Stimulated activated CD4-positive, alpha-beta T cell treated with anti-CD3 and anti-CD28 coated beads, TNF-alpha, amount 100 ng/mL, for 24 hours (primary cell): ENCODE measurements at places on chromosomes 3 and 15.

DNA sequence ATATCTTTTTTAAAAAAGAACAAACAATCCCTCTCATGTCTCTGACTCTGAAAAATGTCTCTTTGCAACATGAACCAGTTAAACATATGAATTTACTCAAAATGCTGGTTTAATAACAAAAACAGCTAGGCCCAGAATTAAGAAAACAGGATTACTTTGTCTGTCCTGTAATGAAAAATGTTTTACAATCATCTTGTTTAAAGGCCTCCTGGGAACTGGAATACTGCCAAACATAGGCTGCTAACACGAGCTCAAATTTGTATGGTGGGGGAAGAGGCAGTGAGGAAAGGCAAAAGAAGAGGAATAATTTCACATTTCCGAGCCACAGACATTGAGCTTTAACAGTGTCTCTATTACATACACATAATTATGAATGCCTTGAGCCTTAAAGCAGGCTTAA lies 61.7 kb upstream of the PPIB start:
- DNase-seq = no peak

DNA sequence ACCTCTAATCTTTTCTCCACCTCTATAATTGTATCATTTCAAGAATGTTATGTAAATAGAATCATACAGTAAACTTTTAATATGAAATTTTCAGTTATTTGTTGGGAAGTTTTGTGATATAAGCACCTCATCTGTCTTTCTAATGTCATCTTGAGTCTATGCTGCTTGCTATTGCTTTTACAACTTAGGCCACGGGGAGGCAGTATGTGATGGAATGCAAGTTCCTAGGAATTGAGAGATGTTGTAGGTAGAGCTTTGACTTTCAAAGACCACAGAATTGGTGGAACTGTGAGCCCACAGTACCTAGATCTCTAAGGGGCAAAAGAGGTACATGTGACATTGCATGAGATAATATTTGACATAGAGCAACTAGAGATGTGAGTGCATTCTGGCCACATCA lies 328.3 kb downstream of the MFSD1 start:
- DNase-seq = no peak

DNA sequence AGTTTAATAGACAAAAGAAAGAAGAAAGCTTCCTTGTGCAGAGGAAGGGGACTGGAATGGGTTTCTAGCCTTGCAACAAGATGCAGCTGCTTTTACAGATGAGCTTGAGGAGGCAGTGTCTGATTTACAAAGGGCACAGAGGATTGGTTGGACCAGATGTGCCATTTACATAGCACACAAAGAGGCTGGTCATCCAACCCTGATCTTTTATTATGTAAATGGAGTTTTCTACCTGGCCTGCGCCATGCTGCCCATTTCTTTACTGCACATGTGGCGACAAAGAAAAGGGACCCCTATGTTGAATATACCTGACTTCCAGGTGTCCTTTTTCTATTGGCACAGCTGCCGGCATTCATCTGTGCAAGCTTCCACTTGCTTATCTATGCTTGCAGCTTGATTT lies 409.4 kb upstream of the FRG2C start:
- no peak for DNase-seq

GRCh38 chr3:27219127-27219845 lies 149.9 kb downstream of the NEK10 start:
- DNase-seq = no peak

DNA sequence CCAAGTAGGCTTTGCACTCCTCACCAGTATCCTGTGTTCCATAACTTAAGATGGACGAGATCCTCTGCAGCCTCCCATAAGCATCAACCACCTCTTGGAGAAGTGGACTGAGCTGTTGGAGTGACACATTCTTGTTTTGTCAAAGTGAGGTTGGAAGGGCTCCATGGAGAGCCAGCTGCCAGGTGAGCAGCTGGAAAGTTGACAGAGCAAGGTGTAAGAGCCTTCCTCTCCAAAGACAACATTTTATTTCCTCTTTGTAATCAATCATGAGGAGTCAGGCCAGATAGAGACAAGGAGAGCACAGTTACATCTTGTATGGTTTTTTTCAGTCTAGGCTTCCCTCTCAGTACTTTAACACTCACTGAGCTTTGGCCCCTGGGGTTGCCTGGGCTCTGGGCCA lies 5.1 kb downstream of the ABI3BP start:
- no peak for DNase-seq

- no peak for DNase-seq
Observed at GRCh38 chr15:50119063-50120040, at the start of gene ATP8B4. Gene ATP8B4, minus strand, starts transcription at chr15:50119233. Its CDS starts 12,267 bp downstream, at chr15:50106966.

- no peak for DNase-seq
Observed at GRCh38 chr15:74817370-74817737, 4.7 kb downstream of the LMAN1L start.

DNA sequence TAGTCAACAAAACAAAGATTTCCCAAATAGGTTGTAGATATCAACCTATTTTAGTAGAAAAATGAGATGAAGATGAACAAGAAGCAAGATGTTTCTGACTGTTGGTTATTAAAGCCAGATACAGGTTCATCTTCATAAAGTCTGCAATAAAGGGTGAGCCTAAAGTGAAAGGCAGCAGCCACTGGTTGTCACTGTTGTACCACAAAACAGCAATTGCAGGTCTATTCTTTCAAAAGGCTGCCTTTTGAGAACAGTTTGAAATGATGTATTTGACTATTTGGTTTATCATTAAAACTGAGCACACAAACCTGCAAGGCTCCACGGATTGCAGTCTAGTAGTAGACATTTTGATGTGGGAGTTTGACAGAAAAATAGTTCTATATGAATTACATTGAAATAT lies 543.4 kb downstream of the GBE1 start:
- no peak for DNase-seq

DNA sequence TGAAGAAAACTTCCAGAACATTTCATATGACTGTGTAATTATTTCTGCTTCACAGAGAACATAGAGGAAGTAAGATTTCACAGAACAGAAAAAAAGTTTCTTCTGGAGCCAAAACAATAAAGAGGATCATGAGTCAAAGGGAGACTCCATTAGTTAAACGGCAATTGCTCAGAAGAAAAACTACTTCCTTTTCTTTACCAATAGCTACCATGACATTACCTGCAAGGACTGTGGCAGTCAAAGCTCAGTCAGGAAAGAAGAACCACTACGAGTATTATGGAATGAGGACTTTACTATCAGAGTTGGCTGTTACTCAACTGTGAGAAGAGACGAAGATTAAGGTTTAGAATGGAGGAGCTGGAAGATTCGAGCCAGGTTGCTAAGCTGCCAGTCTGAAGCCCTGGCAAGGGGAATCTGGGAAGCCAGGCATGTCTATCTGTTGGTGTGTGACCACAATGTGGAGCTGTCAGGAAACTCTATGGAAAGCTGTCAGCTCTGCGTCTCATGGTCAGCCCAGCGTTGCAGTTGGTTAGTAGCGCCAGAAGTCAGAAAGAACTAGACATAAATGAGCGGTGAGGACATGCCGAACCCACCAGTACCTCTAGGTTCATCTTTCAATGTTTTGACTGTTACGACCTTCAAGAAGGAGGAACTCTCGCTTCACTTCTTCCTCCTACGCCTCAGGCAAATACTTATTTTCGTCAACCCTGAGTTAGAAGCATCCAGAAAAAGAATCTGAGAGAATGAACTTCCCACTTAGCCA lies 604.3 kb downstream of the FGF12 start:
- no peak for DNase-seq

DNA sequence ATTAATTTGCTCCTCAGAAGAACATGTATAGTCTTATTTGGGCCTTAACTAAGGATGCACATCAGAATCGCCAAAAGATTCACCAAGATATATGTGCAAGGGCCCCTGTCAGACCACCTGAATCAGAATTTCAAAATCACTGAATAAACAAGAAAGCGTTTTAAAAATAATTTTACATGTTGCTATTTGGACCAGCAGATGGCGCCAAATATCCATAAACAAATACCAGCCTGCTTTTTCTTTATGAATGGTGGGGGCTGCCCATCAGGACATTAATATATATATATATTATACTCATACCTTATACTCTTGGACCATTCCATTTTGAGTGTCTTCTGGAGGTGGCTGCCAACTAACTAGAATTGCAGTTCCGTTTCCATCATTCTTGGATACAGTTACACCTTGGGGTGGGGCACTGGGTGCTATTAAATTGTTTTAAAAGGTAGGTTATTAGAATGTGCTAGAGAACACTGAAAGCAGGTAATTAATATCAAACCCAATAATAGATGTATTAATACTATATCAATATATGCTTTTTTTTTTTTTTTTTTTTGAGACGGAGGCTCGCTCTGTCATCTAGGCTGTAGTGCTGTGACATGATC lies 1108.3 kb downstream of the ROBO1 start:
- no peak for DNase-seq

DNA sequence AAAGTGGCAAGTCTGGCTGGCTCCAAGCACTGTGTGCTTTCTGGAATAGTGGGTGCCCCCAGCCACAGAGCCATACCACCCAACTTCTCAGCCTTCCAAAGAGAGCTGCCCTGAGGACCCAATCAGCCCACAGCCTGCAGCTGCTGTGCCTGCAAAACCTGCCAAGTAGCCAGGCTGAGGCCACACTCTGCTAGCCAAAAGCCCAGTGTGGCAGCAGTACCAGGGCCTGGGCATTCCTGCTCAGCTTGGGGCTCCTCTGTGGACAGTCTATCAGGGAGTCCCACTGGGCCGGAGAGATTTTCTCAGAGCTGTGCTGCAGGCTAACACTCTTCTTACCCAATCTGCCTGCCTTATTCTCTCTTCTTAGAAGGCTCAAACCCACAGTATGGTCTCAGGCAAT lies 136.5 kb downstream of the TPRA1 start:
- DNase-seq = no peak

DNA sequence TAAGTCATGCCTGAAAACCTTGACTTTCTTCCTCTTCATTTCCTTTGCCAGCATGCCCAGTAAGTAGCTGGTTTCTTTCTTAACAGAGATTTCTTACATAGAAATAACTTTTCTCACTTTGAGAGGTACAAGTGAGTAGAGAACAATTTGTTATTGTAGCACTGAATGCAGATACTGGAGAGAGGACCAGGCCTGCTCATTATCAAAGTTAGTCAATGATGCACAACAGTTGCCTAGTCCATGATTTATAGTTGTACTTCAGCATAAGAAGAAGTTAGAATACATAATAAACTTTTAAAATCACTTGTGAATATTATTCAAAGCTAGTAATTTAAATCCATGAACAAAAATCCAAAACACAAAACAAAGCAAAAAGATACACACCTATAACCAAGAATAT lies 213.0 kb downstream of the PCCB start:
- DNase-seq = no peak

- DNase-seq = no peak
Observed at GRCh38 chr15:81608309-81608829, 234.4 kb upstream of the TMC3 start.

DNA sequence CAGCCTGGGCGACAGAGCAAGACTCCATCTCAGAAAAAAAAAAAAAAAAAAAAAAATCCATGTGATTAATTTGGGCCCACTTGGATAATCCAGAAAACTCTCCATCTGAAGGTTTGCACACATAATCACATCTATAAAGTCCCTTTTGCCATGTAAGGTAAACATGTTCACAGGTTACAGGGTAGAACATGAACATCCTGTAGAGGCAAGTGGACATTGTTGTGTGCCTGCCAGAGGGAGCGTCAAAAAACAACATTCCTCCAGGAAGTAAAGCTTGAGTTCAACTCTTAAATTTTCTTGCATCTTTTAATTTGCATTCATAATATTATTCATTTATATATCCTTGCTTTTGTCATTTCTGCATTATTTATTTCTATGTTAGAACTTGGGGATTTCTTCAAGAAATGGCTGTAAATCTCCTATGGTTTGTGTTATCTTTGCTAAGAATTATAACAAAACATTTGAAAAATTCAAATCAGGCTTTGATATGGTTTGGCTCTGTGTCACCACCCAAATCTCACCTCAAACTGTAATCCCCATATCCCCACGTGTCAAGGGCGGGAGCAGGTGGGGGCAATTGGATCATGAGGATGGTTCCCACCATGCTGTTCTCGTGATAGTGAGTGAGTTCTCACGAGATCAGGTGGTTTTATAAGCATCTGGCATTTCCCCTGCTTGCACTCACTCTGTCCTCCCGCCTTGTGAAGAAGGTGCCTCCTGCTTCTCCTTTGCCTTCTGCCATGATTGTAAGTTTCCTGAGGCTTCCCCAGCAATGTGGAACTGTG lies 11.3 kb upstream of the TTBK2 start:
- no peak for DNase-seq

GRCh38 chr3:59277816-59278215 lies 228.0 kb upstream of the CFAP20DC start:
- DNase-seq = no peak

DNA sequence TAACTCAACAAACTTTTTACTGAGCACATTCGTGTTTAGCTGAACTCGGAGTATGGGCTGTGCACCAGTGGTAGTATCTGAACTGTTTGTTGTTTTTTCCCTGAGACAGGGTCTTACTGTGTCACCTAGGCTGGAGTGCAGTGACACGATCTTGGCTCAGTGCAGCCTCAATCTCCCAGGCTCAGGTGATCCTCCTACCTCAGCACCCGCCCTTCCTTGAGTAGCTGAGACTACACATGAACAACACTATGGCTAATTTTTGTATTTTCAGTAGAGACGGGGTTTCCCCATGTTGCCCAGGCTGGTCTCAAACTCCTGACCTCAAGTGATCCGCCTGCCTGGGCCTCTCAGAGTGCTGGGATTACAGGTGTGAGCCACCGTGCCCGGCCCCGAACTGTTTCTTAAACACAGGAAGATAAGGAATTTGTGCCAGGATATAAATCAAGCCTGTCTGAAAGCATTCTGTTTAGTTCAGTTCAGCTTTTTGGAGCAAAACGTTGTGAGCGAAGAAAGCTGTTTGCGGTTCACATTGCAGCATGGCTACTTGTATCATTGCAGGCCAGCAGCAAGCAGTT lies 40.4 kb upstream of the SKOR1 start:
- DNase-seq = no peak

DNA sequence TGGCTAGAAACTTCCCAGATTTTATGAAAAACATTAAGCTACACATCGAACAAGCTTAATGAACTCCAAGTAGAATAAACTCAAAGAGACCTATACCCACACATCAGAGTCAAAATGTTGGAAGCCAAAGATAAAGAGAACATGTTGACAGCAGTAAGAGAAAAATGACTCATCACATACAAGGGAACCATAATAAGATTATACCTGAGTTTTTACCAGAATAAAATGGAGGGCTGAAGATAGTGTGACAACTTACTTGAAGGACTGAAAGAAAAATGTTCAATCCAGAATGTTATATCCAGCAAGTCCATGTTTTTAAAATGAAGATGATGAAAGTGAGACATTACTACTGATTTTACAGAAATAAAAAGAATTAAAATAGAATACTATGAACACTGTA lies 22.8 kb downstream of the MYL3 start:
- no peak for DNase-seq

- no peak for DNase-seq
Observed at GRCh38 chr3:95289295-95289694, 1226.4 kb downstream of the NSUN3 start.

- DNase-seq = no peak
Observed at GRCh38 chr3:178084938-178085816, 451.1 kb upstream of the KCNMB2 start.

GRCh38 chr3:10262027-10262426 lies 13.8 kb downstream of the TATDN2 start:
- DNase-seq = no peak
